ENCODE measurements at places on chromosomes 4 and X.

- DNase-seq, result no peak
These were observed 92.5 kb downstream of the AREG start for GRCh38 chr4:74537459-74537858.

DNA sequence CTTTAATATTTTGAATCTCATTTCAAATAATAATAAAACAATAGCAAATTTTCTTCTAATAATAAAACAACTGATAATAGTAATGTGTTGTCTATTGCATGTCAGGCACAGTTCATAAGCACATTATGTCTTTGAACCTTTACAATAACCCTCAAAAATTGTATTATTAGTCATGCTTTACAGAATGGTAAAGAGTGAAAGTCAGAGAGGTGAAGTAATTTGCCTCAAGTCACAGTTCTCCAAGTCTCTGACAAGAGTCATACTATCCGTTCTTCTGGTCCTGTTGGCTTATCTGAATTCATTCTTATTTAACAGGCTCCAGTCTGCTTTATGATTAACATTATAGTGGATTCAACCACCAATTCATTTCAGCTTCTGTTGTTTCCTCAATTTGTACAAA is 313.0 kb downstream of the AFF2 start:
- no peak for DNase-seq

DNA sequence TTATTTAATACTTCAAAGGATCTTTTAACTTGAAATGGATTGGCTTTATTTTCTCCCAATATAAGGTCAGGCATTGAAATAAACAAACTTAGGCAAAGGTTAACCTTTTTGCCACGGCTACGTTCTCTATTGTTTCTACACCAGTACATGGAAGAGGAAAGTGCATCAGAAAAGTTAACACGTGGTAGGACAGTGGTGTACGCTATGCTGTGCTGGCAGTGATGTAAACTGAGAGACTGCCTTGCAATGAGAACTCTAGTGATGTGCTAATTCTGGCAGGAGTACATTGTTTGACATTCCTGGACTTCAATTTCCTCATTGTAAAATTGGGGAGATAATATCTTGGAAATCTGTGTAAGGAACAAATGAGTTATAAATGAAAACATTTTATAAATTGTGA is 208.2 kb downstream of the TMA16 start:
- DNase-seq, result no peak

DNA sequence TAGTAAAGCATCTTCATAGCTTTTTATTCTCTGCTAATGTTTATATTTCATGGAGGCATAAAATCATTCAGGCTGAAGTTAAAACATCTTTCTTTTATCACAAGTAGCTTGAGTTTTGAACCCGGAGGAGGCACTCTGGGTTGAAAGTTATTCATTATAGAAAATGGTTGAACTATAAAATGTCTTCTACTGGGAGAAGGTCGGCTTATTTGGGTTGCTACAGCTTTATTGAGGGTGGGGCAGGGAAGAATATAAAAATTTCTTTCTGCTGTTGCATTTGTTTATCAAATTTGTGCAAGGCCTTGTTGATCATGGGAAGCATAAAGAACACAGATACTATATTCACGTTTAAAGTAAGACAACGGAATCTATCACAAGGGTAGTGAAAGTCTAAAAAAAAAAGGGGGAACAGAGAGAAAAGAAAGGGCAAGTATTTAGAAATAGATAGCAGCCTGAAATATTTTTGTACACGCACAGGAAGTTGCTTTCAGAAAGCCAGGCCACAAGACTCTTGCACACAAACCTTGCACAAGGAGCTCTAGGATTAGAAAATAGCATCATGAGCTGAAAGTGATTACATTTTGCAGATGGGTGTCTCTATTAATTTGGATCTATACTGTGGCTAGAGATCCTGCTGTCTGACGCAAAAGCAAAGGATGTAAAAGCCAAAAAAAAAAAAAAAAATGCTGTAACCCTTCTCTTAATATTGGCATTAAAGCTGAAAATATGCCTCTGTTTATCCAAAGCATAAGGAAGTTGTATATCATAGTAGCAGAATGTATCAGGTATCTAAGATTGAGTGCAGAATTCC is 37.2 kb upstream of the FAM9C start:
- DNase-seq, result no peak

DNA sequence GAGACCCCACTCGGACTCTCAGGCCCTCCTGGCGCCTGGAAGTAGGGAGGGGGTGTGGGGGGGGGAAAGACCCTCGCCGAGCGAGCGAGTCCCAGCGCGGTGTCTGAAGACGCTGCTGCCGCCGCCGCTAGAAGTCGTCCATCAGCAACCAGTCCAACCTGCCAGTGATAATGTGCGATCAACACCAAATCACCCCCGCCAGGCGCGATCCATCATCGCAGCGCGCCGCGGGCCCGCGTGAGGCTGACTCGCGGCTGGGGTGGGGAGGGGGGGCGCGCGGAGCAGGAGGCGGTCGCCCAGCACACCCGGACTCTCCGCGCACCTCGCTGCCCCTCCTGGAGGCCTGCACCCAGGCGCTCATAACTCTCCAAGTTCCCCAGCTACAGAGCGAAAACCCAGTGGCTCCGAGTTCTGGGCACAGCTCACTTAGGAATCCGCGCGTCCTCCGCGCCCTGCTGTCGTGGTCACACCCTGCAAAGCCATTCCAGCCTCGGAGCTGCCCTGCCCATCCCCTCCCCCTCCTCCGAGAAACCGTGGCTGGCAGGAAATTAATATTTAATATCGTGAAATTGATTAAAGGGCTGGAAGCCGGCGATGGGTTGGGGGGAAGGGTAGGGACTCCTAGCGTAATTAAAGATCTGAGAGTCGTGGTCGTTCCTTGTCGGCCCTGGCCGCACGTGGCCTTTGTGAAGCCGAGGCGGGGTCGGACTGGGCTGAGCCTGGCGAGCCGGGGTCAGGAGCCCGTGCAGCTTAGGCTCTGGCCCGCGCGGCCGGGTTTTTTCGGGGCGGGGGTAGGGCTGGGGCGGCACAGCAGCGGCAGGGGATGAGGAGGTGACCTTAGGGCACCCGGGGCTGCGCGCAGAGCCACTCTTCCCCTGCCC is 58.1 kb upstream of the BCOR start:
- no peak for DNase-seq

DNA sequence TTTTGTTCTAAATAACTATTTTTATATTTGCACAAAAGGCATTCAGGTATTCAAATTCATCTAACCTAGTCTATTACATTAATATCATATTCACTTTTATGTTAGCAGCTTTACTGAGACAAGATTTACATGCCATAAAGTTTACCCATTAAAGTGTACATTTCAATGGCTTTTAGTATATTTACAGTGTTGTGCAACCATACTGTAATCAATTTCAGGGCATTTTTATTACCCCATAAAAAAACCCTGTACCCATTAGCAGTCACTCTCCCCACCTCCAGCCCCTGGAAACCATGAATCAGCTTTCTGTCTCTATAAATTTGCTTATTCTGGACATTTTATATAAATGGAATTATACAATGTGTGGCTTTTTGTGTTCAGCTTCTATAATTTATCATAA is 95.9 kb upstream of the IL1RAPL1 start:
- DNase-seq, result no peak

- DNase-seq, result no peak
These were observed 145.5 kb upstream of the DUSP21 start for GRCh38 chrX:44698357-44698756.

GRCh38 chr4:84855774-84856173 is 110.7 kb downstream of the WDFY3 start:
- DNase-seq, result no peak

DNA sequence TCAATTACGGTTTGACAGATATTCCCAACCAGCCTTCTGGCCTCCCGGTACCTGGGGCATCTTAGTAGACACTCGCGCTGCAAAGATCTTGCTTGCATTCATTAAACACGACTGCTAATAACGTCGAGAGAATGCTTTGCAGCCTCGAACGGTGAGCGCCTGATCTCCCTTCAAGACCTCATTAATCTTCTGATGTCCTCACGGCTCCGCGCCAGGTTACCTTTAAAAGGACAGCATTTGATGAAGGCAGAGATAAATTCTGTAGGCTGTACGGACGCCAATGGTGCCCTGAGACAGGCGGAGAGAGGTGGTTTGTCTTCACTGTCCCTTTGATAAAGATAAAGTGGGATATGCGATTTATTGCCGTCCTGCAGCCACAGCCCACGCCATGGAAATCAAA is 64.2 kb downstream of the SHOX start:
- DNase-seq, result no peak

DNA sequence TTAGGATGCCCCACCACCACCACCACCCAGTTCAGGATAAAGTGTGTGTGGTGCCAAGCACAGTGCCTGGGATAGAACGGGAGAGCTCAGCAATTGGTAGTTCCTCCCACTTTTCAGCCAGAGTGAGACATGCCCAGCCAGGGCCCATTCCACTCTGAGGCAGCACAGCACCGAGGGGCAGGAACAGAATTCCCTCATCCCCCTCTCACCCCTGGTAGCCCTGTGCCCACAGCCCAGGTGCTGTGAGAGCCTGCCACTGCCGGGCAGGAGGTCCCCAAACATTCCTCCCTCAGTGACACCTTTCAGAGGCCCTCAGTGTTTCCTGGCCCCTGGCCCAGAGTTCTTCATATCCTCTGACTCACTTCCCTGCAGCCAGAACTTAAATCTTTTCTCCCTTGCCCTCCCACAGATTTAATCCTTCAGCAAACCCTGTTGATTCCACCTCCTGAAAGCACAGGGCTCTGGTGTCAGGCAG is 8.1 kb downstream of the RIPPLY1 start:
- peak; percentile 80 for DNase-seq

GRCh38 chr4:161486461-161486860 is 677.3 kb downstream of the FSTL5 start:
- DNase-seq, result no peak

DNA sequence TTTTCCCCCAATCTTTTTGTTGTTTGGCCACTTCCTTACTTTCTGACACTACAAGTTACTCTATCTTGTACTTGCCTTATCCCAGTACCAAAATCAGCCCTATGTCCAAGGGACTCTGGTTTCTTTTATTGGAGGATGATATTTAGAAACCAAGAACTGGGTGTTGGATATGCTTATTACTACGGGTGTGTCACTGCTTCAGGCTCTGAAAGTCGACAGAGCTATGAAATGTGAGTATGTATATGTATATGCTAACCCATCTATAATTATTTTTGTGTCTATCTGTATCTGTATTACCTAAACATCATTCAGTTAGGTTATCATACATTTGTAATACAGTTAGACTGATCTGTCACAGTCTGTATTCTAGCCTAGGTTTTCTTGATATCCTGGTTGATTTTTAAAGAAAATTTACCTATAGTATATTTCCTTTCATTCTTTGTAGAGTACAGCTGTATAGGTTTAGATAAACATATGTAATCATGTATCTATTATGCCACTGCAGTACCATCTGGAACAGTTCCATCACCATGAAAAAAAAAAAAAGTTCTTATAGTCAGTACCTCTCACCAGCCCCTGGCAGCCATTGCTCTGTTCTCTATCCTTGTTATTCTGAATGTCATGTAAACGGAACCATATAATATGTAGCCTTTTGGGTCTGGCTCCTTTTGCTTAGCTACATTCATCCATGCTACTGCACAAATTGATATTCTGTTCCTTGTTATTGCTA is 18.1 kb downstream of the SEC24B start:
- DNase-seq, result no peak

DNA sequence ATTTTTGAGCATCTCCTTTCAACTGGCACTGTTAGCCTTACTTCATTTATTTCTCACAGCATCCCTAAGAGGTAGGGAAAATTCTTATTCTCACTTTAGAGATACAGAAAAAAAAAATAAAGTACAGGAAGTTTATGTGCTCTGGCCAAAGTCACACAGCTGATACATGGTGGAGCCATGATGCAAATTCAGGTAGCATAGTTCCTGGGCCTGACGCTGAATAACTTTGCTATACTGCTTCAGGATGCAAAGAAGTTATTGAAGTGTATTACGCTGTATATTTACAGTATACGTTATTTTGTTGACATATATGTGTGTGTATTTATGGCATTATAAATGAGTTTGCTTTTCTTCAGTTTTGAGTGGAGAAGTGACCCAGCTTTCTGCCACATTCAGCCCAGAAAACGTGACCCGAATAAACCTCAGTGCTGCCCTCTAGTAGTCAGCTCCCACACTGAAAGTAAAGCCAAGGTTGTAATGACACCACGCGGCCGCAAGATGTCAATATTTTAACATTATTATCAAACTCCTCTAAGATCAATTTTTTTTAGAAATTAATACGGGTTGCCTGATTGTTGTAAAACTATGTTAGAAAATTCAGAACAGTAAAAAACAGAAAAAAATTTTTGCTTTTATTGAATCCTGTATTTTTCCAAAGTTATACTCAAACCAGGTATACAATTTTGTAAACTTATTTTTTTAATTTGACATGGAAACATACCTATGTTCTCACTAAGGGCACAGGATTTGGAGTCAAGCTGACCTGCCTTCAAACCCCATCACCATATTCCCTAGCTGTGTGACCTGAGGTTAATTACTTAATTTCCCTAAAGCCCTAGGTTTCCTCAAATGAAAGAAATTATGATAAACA is 3.8 kb upstream of the GUCY2F start:
- peak; percentile 48 for DNase-seq

DNA sequence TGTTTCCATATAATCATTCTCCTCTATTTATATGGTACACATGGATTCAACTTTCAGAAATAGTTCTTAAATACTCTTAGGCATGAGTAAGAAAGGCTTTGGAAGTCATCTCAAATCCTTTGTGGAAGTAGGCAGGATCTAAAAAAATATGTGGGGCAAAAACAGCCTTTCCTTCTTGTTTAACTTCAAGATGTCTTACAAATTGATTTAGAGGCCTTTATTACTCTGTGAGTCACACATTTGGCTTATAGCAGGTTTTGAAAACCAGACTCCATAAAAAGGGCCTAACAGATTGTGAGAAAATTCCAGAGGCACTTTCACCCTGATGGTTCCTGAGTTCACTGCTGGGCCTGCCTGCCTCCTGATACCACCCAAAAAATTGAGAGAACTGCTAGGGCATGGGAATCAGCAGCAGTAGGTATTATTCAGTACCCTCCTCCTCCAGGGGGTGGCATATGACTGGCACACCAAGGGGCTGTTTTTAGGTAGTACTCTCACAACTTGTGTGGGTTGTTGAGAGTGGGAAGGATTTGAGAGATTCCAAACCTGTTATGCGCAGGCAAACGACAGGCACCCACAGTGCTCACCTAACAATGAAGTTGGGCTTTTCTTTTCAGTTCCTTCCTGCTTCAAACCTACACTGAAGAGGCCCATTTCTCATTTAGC is 162.7 kb upstream of the MBNL3 start:
- DNase-seq, result peak; percentile 53

- DNase-seq, result peak; percentile 67
These were observed 1.6 kb downstream of the REST start for GRCh38 chr4:56909086-56909894.

GRCh38 chrX:115189646-115190635 is 731 bp downstream of the RBMXL3 start:
- DNase-seq, result no peak

DNA sequence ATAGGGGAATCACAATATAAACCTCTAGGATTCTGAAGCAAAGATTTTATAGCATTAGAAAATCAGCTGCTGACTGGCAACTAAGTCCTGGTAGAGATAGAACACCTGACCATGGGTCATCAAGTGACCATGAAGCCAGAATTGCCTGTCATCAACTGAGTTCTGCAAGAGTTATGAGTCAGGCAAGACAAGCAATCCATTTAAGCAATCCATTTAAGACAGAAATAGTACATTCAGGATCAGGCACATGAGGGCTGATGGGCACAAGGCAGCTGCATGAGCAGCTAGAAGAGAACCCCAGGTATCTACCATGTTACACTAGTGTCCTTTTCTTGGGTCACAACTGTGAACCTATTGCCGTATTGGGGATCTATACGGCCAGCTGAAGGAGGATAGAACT is 98.9 kb downstream of the SPRY1 start:
- DNase-seq, result no peak

- DNase-seq, result no peak
These were observed 25.9 kb upstream of the CPLX1 start for GRCh38 chr4:851701-852430.
